ENCODE measurements at places on chromosomes 2 and 18.
A peak's percentile ranks its signal among the peaks of the same experiment; 100 is the strongest.

- DNase-seq, result no peak
Observed at GRCh38 chr2:151361674-151362370, 4.4 kb downstream of the TNFAIP6 start.

DNA sequence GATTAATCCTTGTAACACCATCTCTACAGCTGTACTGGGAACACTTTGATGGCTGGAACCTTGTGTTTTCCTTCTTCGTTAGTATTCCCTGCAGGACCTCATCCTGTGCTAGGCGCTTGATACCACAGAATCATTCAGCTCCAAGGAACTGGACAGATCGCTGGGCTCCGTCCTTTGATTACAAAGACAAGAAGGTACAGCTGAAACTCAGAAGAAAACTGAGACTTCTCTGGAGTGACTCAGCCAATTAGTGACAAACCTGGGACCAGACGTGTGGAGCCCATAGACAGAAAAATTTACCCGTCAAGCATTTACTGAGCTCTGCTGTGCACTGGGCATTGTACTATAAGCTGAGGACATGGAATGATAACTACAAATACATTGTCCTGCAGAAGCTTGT is 67.3 kb downstream of the NCKAP5 start:
- no peak for DNase-seq

DNA sequence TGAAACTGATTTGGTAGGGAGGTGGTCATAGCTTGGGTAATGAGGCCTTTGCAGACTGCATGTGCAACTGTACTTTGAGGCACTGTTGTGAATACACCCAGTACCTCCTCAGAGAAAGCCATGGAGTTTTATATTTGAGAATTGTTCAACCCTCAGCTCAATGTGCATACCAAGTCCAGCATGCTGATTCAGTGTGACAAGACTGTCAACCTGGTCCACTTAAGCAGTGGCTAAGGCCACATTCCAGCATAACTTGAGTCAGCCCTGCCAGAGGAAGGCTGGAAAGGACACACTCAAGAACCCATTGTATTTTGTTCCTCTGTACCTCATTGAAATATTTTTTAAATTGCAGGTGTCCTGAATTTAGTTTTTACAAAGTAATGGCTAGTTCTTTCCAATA is 121.8 kb upstream of the HNMT start:
- no peak for DNase-seq

DNA sequence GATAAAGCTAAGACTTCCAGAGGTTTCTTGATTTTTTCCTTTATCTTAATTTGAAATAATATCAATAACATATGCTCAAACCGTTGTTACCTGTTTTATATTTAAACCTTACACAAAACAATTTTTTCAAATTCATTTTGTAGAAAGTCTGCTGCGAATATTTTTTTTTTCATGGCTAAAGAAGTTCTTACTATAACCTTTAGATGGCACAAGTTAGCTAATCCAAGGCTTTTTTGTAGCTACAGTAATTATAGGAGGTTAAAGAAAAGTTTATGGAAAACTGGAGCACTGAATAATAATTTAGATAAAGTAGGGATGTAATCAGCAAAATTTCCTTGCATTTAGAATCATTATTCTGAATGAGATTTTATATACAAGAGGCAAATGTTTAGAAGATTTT is 78.0 kb upstream of the PNPT1 start:
- peak; percentile 54 for DNase-seq

- no peak for DNase-seq
Observed at GRCh38 chr2:241859436-241860183, 916 bp upstream of the PDCD1 start.

- DNase-seq, result peak; percentile 72
Observed at GRCh38 chr2:33108483-33109443, 162.0 kb downstream of the LTBP1 start.

- DNase-seq, result no peak
Observed at GRCh38 chr18:8348051-8348720, 261.1 kb upstream of the RAB12 start.

- DNase-seq, result peak; percentile 59
Observed at GRCh38 chr2:214830794-214831346, 21.4 kb upstream of the BARD1 start.

- peak; percentile 46 for DNase-seq
Observed at GRCh38 chr2:101341901-101342624, 33.6 kb upstream of the RNF149 start.

- DNase-seq, result no peak
Observed at GRCh38 chr2:57597940-57598339, 448.7 kb upstream of the VRK2 start.

DNA sequence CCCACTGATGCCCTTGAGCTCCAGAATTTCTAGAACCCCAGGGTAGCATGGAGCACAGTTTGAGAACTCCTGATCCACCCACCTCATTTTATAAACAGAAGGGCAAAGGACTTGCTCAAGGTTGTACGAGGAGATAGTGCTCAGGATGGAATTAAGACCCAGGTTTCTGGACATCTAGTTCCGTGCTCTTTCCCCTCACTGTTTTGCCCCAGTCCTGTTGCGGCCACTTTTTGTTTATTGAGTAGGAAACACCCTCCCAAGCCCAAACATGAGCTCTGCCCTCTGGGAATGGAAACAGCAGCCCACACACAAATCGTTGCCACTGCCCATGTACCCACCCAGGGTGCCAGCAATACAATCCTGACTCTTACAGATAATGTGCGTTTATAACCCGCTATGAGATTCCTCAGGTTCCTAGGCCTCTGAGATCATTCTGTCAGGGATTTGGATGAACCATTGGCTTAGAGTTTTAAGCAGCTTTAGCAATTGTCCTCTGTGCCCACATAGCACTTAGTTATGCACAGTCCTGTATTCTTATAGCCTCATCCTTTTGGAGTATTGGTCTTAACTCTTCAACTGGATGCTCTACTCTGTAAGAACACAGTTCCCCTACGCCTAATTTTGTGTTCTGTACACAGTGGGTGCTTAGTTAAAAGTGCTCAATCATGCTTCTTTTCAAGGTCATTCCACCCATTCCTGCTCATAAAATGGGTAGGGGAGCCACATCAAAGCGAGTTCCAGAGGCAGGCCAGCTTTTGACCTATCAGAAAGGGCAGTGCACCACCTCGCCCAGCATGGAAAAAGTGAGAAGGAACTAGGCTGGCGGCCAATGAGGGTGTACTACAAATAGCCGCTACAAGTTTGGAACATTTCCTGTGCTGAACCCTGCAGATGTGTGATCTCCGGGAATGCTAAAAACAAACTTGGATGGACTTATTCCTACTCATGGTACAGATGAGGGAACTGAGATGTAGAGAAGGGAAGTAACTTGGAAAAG is 60.3 kb upstream of the IGFBP2 start:
- no peak for DNase-seq

GRCh38 chr2:134728163-134728562 is 9.4 kb upstream of the TMEM163 start:
- no peak for DNase-seq

DNA sequence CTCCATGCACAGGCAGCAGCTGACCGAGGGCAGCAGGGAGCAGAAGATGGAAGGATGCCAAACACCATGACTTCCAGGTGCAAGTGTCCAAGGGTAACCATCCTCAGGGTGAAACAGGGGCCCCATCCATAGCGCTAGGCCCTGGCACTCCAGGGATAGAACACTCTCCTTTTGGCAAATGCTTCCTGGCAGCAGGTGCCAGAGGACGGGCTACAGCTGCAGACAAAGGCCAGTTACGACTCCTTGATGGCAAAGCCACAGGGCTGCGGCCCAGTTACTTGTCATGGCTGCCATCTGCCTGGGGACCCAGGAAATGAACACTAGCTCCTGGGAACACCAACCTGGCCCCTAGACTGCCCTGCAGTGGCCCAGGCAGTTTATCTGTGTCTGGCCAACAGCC is 178.8 kb downstream of the TMEM163 start:
- no peak for DNase-seq

- no peak for DNase-seq
Observed at GRCh38 chr2:66448136-66448991, 13.4 kb downstream of the MEIS1 start.

GRCh38 chr2:11583840-11584524 is 50.1 kb downstream of the GREB1 start:
- peak; percentile 86 for DNase-seq

GRCh38 chr18:54671291-54671881 is 80.3 kb downstream of the DYNAP start:
- peak; percentile 57 for DNase-seq

- no peak for DNase-seq
Observed at GRCh38 chr18:45161850-45162249, 453.4 kb upstream of the SLC14A2 start.

DNA sequence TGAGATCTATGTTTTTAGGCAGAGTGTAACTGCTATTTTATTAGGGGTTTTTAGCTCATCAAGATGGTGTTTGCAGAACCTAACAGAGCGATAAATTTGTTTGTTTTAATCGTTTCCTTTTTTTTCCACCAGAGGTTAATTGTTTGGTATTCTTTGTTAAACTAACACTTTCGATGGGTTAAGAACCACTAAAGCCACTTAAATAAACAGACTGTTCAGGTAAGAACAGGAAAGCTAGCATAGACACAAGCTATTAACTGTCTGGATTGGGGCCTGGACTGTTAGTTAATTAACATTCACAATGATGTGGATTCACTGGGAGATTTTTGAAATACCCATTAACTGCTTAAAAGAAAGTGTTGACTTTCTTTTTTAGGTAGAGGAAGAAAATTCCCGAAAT is 209.0 kb upstream of the COPS8 start:
- no peak for DNase-seq

GRCh38 chr2:159249990-159250715 is 36.4 kb downstream of the WDSUB1 start:
- peak; percentile 94 for DNase-seq

DNA sequence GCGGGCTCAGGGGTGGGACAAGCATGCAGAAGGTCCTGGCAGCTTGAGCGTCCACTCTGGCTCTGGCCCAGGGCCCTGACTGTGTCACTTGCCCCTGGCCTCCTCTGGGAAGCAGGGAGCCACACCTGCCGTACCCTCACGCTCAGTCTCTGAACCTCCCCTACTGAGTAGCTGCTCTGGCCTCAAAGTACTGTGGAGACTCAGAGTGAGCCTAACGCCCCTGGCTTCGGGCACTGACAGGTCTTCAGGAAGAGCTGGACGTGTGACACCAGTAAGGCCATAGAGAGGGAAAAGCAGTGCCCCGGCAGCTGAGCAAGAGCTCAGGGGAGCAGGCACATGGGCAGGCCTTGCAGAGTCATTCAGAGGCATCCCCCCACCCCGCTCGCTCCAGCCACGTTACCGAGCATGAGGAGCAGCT is 73.3 kb downstream of the SFXN5 start:
- DNase-seq, result no peak

DNA sequence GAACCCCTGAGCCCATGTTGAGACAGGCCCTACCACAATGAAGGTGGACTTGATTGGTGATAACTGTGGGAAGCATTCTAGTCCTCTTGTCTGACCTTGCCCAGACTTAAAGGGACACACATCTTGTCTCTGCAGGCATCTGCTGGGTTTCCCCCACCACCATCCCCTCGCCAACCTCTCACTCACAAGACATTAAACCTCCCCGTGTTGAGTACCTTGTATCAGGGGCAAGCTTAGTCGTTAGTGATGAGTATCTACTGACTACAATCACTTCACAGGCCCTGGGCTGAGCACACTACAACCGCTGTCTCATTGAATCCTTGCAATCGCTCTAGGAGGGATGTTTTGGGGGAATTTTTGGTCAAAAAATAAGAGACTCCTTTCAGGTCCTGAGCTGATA is 86.0 kb downstream of the ICOS start:
- DNase-seq, result no peak

DNA sequence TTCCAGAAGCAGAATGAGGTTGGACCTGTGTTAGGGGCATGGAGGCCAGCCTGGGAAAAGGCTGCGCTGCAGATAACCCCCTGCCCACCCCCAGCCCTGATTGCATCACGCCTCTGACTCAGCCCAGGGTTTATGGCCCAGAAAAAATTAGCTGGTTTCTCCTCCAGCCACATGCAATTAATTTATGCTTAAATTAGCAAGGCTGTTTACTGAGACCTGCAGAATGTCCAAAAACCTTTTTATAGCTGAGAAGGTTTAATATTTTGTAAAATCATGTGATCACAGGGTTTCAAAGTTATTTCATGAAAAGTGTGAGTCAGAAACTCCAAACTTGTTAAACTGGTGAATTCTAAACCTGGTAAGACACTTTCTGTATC is 123.1 kb upstream of the HDAC4 start:
- DNase-seq, result no peak

DNA sequence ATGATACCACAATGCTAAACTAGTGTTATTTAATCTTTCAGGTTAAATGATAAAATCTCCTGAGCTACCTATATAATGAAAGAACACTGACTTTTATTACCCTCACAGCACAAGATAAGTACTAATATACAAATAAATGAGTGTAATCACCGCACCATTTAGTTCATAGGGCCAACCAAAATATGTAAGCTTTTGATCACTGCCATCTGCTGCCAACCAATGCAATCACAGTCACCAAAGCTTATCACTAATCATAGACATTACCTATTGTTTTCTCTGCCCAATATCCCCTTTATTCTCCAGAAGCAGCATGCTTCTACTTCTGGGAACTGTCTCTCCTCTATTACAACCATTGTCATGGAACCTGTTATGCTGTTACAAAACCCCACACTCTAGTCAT is 151.6 kb upstream of the LRATD1 start:
- DNase-seq, result no peak

DNA sequence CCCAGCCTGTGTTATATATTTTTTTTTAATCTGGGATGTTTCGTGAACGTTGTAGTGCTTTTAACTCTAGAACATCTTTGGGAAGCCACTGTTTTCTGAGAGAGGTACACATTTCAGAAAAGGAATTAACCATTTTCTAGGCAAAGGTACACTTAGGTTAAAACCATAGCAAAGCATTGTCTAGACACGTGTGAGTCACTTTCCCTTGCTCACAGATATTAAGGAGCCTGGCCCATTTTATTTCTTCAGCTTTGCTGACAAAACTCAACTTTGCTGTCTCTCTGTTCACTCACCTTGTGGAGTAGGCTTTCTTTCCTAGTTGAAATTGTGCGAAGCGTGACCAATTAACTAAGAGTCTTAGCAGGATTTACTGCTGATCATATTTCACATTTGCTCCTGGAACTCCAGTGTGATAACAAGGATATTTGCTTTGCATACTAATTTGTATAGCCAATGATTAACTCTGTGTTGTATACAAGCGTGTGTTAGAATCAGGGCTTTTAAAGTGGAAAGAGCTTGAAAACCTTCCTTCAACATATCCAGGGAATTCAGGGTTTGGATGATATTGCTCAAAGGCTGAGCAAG is 215.0 kb upstream of the AGAP1 start:
- DNase-seq, result peak; percentile 56

DNA sequence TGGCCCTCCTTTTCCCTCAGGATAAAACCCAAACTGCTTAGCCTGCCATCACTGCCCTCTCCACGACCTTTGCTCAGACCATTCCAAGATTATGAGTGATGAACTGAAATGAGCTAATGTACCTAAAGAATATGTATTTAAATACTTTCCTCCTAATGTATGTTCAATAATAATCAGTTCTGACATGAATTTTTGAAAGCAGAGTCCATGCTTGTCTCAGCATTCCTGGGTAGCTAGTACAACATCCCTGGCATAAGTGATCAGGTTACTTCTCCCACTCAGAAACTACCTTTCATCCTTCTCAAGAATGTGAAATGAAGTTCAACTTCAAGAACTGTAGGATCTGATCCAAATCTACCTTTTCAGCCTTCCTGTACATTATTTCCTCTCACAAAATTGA is 103.6 kb downstream of the UNC80 start:
- peak; percentile 89 for DNase-seq

GRCh38 chr2:230875347-230876315 is 10.9 kb downstream of the ITM2C start:
- no peak for DNase-seq

- no peak for DNase-seq
Observed at GRCh38 chr2:36528766-36529392, 69.1 kb downstream of the FEZ2 start.

GRCh38 chr2:23383100-23383499 is 1.9 kb upstream of the KLHL29 start:
- no peak for DNase-seq

All from bronchial epithelial cell (primary cell).